ENCODE measurements at places on chromosomes 11 and 22. TPM values are rescaled to one million over a fixed set of nuclear protein-coding genes. Genes with fewer than 3 reads are reported as not detected.

The CRYBA4 gene
- total RNA-seq = not detected

The OSM gene
- not detected for total RNA-seq

The TTC9C gene
- total RNA-seq = 39.4 TPM

The OR5P2 gene
- not detected for total RNA-seq

The MYRF gene
- total RNA-seq = 2.8 TPM

The MMP12 gene
- not detected for total RNA-seq

The DKK3 gene
- 116 TPM for total RNA-seq

The DUSP8 gene
- 5.5 TPM for total RNA-seq

The PLAAT4 gene
- total RNA-seq = 15.2 TPM
